ENCODE measurements at places on chromosomes 6 and 20.

GRCh38 chr20:20174089-20174835 lies 121.9 kb downstream of the CFAP61 start:
- DNase-seq, result no peak

DNA sequence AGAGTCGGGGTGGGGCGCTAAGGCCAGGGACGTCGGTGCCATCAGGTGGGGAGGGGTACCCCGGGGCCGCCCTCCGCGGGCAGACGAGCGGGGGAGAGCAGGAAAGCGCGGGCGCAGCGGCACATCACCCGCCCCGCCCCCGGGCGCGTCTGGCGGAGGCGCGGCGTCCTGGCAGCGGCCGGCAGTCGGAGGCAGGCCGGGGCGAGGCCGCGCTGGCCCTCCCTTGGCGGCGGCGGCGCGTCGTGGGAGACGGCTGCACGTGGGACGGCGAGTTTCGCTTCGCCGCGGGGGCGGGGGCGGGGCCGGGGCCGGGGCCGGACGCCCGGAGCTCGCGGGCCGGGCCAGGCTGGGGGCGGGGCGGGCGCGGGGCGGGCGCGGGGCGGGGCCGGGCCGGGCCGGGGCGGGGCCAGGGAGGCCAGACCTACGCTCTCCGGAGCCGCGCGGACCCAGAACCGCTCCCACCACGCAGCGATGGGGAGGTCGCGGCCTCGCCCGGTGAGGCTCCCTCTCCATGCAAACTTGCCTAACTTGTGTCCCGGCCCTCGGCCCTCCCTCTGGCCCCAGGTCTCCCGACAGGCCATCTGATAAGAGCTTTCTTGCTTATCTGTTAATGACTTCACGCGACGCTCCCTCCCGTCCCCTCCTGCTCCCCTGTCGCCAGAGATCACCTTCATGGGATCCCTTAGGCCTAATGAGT lies 12.5 kb downstream of the ITPR3 start:
- DNase-seq, result no peak

DNA sequence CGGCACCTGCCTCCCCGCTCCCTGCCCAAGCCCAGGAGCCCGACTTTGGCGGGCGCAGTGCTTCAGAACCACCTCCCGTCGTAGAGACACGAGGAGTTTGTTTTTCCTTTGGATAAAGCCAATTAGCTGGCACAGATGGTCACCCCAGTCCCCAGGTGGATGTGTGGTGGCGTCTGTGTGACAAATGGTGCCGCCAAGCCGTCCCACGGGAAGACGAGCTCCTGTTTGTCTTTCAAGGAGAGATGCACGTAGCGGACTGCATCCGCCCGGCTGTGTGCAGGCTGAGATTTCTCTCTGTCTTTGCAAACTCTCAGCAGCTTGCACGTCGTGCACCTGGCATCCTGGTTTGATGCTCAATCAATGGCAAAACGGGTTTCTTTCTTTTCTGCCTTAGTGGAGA lies 16.1 kb upstream of the MRGBP start:
- DNase-seq, result no peak

- no peak for DNase-seq
Measured at GRCh38 chr20:38170826-38171674, 6.0 kb upstream of the TGM2 start.

GRCh38 chr6:150238846-150239407 lies 96.1 kb downstream of the PPP1R14C start:
- DNase-seq, result no peak

GRCh38 chr20:33578510-33578909 lies 83.6 kb upstream of the C20orf144 start:
- DNase-seq, result no peak

GRCh38 chr6:161211380-161212035 lies 62.4 kb downstream of the AGPAT4 start:
- DNase-seq, result no peak

- no peak for DNase-seq
Measured at GRCh38 chr20:1946442-1946761, 47.5 kb downstream of the PDYN start.

- no peak for DNase-seq
Measured at GRCh38 chr6:38068854-38069590, 249.5 kb downstream of the ZFAND3 start.

GRCh38 chr6:79005497-79005896 lies 72.6 kb downstream of the PHIP start:
- no peak for DNase-seq

DNA sequence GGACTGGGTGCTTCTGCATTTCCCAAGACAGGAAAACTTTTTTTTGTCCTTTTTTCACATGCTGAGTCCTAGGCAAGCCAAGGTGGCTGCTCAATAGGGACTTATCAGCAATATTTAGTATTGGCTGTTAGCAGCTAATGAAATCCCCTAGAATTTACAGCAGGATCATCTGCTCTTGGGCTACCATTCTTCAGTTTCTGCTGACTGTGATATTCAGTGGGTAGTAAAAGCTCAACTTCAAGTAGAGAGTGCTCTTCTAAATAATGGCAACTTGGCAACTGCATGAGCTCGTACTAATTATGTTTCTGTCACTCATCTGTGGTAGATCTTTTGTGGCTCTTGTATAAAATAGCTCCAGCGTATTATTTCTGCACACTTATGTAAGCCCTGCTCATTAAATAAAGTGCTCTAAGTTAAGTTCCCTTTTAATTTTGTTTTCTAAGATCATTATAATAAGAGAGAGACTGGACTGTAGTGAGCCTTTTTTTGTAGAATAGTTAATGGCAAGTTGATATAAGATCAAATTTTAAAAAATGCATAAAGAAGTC lies 110.3 kb downstream of the SLC35F1 start:
- DNase-seq, result no peak

DNA sequence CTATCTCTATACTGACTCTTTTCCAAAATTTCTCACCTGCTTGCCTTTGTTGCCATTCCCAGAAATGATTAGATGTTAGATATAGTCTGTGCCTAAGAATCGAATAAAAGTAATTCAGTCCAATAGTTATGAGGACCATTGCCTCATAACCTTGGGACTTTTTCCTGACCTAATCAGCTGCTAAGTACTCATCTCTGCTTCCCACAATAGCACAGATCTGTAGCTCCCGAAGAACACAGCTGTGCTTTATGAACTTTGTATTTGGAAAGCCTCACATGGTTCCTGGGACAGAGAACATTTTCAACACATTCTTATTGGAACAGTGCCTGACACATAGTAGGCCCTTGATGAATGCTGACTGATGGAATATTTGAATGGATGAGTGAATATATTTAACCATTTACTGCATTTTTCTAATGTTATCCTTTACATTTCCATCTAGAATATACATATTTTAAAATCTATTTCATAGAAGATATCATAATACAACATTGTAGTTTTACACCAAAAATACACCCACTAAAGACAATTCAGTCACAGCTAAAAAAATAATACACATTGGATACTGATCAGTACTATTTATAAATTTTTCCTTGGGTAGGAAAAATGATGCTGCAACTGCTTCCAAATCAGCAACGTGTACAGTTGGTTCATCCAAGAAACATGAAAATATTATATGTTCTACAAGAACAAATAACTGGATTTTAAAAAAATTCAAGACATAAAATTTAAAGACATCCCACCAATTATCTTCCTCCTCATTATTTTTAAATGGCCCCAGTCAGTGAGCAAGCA lies 53.9 kb downstream of the HS3ST5 start:
- no peak for DNase-seq

- no peak for DNase-seq
Measured at GRCh38 chr20:25223179-25223661, 24.7 kb upstream of the PYGB start.

DNA sequence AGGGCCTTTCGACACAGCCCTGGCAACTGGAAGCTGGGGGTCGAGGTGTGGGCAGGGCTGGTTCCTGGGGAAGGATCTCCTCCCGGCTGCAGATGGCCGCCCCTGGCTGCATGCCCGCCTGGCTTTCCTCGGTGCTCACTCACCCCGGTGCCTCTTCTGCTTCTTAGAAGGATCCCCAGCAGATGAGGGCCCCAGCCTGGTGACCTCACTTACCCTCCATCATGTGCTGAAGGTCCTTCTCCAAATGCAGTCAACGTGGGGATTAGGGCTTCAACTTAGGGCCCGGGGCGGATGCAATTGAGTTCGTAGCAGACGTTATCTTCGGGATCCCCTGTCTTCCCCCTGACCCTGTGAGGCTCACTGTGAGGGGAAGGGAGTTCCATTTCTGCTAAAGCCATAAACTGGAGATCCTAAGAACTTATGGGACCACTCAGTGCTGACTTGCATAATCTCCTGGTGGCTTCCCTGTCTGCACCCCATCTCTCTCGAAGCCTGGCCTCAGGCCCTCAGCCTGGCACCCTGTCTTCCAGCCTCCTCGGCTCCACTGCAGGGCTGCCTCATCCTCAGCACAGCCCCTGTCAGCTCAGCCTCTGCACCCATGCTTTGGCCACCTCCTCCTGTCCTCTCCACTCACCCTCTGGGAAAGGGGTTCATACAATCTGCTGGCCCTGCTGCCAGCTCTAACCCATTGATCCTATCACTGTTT lies 92.6 kb downstream of the THBS2 start:
- no peak for DNase-seq

DNA sequence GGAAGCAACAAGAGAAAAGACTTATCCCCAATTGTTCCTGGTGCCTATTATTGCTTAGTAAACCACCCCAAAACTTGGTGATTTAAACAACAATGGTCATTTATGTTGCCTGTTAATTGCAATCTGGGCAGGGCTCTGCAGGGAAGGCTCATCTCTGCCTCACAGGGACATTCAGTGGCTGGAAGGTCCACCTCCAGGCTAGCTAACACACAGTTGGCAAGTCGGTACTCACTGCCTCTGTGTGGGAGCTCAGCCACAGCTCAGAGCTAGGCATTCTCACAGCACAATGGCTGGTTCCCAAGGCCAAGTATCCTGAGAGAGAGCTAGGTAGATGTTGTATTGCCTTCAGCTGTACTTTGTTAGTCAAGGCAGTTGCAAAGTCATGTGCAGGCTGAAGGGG lies 18.5 kb upstream of the GMDS start:
- no peak for DNase-seq

GRCh38 chr6:36598326-36598725 lies 4.2 kb downstream of the SRSF3 start:
- no peak for DNase-seq

GRCh38 chr20:53568351-53568750 lies 25.3 kb downstream of the ZNF217 start:
- no peak for DNase-seq

GRCh38 chr20:55881204-55881603 lies 124.1 kb downstream of the CBLN4 start:
- no peak for DNase-seq

- DNase-seq, result no peak
Measured at GRCh38 chr6:35610830-35611229, 77.9 kb downstream of the FKBP5 start.

- no peak for DNase-seq
Measured at GRCh38 chr6:9250852-9251251, 815.5 kb upstream of the SLC35B3 start.

- DNase-seq, result peak; percentile 39
Measured at GRCh38 chr6:85643537-85644278, 1.0 kb upstream of the SYNCRIP start.

DNA sequence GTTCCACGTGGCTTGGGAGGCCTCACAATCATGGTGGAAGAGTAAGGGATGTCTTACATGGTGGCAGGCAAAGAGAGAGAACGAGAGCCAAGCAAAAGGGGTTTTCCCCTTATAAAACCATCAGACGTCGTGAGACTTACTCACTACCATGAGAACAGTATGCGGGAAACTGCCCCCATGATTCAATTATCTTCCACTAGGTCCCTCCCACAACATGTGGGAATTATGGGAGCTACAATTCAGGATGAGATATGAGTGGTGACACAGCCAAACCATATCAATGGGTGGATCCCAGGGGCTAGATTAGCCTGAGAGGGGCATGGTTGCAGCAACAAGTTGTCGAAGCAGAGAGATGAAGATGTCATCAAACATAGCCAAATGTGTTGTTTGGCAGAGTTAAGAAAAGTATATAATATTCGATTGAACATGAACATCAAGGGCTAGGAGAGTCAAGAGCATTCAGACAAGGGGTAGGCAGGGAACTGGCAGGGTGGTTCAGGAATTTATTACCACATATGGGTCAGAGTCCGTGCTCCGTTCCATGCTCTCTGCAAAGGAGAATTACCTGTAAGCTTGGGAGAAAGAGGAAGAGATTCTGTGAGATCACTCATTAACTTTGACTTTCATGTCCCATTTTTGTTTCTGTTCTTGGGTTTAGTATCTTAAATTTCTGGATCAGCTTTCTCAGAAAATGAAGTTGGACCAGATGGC lies 98.8 kb downstream of the CCDC170 start:
- no peak for DNase-seq

GRCh38 chr6:169723200-169723909 lies 945 bp downstream of the PHF10 start:
- peak; percentile 61 for DNase-seq

- peak; percentile 53 for DNase-seq
Measured at GRCh38 chr20:25750765-25751696, 54.4 kb upstream of the ZNF337 start.

DNA sequence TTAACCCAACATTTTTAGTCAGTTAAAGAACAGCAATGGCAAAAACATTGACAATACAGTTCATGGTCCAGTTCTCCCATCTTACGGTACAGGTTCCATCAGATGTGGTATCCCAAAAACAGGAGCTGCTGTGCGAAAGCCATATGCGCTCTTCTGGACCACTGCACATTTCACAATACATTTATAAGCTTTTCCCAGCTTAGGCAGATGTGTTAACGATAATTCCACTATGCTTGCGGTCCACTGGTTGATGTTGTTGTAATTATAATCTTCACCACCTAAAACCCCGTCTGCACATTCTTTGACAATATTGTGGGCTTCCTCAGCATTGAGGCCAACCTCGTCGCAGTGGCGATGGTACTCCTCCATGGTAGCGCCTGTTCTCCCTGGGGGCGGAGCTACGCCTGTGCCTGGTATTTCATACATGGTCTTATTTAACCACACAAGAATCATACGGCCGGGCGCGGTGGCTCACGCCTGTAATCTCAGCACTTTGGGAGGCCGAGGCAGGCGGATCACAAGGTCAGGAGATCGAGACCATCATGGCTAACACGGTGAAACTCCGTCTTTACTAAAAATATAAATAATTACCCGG lies 52.0 kb downstream of the BFSP1 start:
- no peak for DNase-seq

DNA sequence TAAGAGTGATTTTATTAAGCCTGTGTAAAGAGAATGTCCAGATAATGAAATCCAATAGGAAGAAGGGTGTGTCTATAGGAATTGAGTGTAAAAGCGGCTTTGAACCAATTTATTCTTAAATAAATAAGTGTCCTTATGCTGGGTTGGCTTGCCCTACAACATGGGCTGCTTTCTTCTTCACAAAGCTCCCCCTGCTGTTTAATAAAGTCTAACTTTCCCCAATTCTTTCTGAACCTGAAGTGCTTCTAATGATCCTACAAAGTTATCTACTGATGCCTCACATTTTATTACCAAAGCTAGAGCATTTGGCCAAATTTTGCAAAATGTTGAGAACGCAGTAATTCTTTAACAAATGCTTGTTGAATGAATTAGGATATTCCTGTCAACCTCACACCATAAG lies 36.3 kb upstream of the SIRT5 start:
- DNase-seq, result no peak

GRCh38 chr6:11778648-11779328 lies at the start of gene ADTRP:
TSS of gene ADTRP (minus strand) at chr6:11778803. CDS start at chr6:11778759, 44 bp downstream.
- DNase-seq, result no peak

GRCh38 chr20:53608456-53609452 lies 15.1 kb upstream of the ZNF217 start:
- no peak for DNase-seq

All from T-cell (primary cell).